ENCODE measurements at places on chromosomes 4 and X.

GRCh38 chr4:38667085-38667893 lies 3.3 kb downstream of the KLF3 start:
- no peaks in the 10 kb centered on the region for H3K27me3 ChIP-seq
- H3K36me3 ChIP-seq, result no peaks in the 10 kb centered on the region
- H3K27ac ChIP-seq, result peak overlapping the region; percentile 98
- H3K4me3 ChIP-seq, result peak overlapping the region; percentile 90

DNA sequence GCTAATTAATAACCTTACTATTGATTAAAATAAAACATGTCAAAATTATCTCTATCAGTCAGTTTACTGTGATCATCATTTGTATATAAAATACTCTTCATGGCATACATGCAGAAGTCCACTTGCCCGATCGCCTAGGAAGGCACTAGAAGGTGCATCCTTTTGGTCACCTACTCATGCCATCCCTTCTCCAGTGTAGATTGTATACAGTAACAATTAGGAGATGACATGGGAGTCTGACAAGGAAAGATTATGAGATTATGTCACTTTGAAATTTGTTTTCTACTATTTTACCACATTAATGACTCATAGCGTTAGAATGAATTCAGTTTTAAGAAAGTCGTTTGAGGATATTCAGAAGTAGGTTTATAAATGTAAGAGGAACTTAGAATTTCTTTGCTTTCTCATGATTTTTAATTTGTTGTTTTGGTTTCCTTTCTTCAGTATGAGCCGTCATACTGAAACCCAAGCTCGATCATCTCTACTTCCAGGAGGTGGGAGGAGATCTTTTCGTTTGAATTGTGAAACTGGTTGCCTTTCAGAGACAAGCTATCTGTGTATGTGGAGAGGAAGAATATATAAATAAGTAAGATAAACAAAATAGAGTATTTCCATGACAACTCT lies 51.1 kb upstream of the UNC5C start:
- no peaks in the 10 kb centered on the region for H3K36me3 ChIP-seq
- no peaks in the 10 kb centered on the region for H3K27me3 ChIP-seq
- no peak overlapping the region for H3K4me3 ChIP-seq
- H3K4me1 ChIP-seq, result no peaks in the 10 kb centered on the region
- DNase-seq, result no peak

GRCh38 chr4:41221850-41222645 lies 7.7 kb upstream of the APBB2 start:
- H3K4me3 ChIP-seq, result no peak overlapping the region
- no peaks in the 10 kb centered on the region for H3K27me3 ChIP-seq
- H3K36me3 ChIP-seq, result no peaks in the 10 kb centered on the region
- no peak overlapping the region for H3K27ac ChIP-seq
- H3K4me1 ChIP-seq, result no peaks in the 10 kb centered on the region

- no peaks in the 10 kb centered on the region for H3K27me3 ChIP-seq
- no peaks in the 10 kb centered on the region for H3K4me1 ChIP-seq
- no peak for DNase-seq
- no peak overlapping the region for H3K27ac ChIP-seq
- no peaks in the 10 kb centered on the region for H3K36me3 ChIP-seq
Observed at GRCh38 chr4:40688446-40689095, 58.9 kb upstream of the RBM47 start.

- H3K4me3 ChIP-seq, result no peak overlapping the region
- no peak for DNase-seq
- no peaks in the 10 kb centered on the region for H3K36me3 ChIP-seq
- peaks cover 8% of the 10 kb centered on the region for H3K4me1 ChIP-seq
- no peak overlapping the region for H3K27ac ChIP-seq
Observed at GRCh38 chr4:24662056-24662455, 77.7 kb upstream of the DHX15 start.

- H3K27me3 ChIP-seq, result no peaks in the 10 kb centered on the region
- no peaks in the 10 kb centered on the region for H3K4me1 ChIP-seq
- DNase-seq, result no peak
- H3K4me3 ChIP-seq, result no peak overlapping the region
- no peaks in the 10 kb centered on the region for H3K36me3 ChIP-seq
- H3K27ac ChIP-seq, result no peak overlapping the region
Observed at GRCh38 chr4:72295966-72296557, 264.3 kb downstream of the NPFFR2 start.

- no peak overlapping the region for H3K4me3 ChIP-seq
- H3K27ac ChIP-seq, result no peak overlapping the region
- no peaks in the 10 kb centered on the region for H3K4me1 ChIP-seq
- no peak for DNase-seq
- H3K36me3 ChIP-seq, result no peaks in the 10 kb centered on the region
Observed at GRCh38 chr4:134533068-134533467, 331.5 kb upstream of the PABPC4L start.

DNA sequence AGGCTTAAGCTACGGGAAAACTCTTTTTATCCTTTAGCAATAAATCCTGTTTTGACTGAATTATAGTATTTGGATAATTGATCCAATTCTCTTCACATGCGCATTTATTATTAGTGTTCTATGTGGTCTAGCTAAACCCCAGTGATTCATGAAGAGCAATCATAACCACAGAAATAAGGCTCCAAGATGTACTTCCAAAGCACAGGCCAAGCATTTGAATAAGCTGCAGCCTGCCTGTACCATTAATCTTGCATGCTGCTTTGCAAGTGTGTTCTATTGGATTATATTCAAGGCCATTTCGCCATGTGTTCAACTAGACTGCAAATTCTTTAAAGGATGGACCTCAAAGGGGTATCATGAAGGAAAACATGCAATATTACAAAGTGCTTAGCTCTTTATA lies 385.2 kb upstream of the FAT1 start:
- no peaks in the 10 kb centered on the region for H3K27me3 ChIP-seq
- no peaks in the 10 kb centered on the region for H3K36me3 ChIP-seq
- no peak overlapping the region for H3K4me3 ChIP-seq
- no peak overlapping the region for H3K27ac ChIP-seq

DNA sequence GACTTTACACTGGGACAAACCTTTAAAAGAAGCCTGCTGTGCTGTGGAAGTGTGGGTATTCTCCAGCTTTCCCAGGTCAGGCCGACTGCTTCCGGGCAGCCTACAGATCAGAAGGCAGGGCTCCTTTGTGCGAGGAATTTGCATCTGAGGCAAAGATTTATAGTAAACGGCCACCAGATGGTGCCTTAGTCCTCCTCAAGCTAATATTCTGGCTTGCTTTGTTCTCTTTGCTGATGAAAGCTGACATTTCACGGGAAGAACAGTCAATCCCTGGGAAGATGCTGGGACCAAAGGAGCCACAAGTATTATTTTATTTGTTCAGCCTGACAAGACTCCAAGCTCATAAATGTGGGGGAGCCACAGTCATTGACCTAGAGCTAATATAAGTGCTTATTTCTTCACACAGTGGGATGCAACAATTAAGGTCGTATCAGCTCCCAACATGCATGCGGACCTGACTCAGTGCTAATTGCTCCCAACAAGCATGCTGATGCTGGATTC lies 120.7 kb upstream of the TRIM2 start:
- no peak overlapping the region for H3K4me3 ChIP-seq
- H3K27me3 ChIP-seq, result no peaks in the 10 kb centered on the region
- peak overlapping the region; percentile 40 for H3K27ac ChIP-seq
- H3K36me3 ChIP-seq, result no peaks in the 10 kb centered on the region

GRCh38 chrX:150790021-150790420 lies 96.8 kb downstream of the MTMR1 start:
- no peak overlapping the region for H3K4me3 ChIP-seq
- no peaks in the 10 kb centered on the region for H3K27me3 ChIP-seq
- no peak for DNase-seq

GRCh38 chr4:140049849-140050637 lies 103.9 kb downstream of the MAML3 start:
- H3K4me1 ChIP-seq, result peaks cover 29% of the 10 kb centered on the region
- H3K36me3 ChIP-seq, result no peaks in the 10 kb centered on the region
- H3K27me3 ChIP-seq, result no peaks in the 10 kb centered on the region
- peak overlapping the region; percentile 67 for H3K27ac ChIP-seq

DNA sequence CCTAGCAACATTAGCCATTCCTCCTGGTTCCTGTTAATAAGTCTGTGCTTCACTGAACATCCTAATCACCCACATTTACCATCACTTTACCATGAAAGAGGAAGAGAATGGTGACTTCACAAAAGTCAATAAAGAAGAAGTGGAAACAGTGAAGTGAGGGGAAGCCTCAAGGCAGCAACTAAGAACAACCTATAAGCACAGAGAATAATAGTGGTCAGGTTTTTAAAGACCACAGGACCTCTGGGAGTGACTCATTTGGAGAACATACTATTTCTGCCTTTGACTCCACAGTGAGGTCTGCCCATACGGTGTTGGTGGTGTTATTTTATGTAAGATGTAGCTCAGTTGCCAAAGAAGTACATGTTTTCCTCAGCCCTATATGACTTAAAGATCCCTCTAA lies 86.0 kb upstream of the TET2 start:
- no peaks in the 10 kb centered on the region for H3K36me3 ChIP-seq
- no peak overlapping the region for H3K4me3 ChIP-seq
- no peaks in the 10 kb centered on the region for H3K27me3 ChIP-seq

DNA sequence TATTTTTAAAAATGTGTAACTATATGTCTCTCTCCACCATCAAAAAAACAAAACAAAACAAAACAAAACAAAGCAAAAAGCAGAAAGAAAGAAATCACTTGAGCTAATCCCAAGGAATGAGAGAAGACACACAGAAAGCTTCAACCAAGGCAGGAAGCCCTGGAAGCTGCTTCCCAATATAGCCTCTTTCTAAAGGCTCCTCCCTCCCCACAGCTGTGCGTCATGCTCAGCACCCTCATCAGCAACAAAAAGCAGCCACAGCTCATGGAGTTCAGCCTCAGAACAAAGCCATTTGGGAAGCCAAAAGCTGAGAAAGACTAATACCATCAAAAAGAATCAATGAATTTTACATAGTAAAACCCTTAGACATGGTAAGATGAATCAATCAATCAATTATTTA lies 501.6 kb upstream of the SMIM31 start:
- DNase-seq, result no peak
- H3K4me3 ChIP-seq, result no peak overlapping the region
- no peaks in the 10 kb centered on the region for H3K27me3 ChIP-seq
- no peaks in the 10 kb centered on the region for H3K36me3 ChIP-seq
- no peaks in the 10 kb centered on the region for H3K4me1 ChIP-seq

DNA sequence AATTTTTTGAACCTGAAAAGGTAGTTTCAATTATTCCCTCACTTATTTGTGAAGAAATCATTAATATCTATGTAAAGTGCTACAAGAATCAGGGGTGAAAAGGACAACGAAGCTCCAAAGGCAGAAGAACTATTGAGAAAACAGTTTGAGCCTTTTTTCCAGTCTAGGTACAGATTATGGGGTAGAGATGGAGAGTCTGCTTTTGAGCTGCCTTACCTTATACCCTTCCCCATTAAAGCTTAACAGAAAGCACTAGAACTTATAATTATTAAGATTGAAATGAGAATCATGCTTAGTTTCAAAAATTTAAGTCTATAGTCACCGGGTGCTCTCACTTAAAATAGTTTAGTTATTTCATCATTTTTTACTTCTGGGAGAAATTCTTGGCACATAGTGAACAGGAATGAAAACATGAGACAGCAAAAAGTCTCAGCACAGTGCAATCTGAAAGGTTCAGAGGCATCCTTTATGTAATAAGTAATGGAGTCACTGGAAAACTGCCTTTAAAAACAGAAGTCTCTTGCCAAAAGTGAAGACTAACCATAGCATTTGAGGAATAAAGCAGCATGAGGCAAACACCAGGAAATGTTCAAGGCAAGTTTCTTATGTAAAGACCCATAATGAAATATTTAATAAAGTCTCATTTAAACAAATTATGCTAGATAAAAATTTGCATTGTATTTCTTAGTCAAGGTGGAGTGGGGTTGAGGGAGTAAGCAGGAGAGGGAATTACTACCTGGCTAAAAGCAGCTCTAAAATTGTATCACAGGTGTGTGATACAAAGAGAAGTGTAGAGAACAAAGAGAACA lies 5.1 kb upstream of the DCLK2 start:
- H3K27me3 ChIP-seq, result no peaks in the 10 kb centered on the region
- H3K4me1 ChIP-seq, result peaks cover 8% of the 10 kb centered on the region
- no peaks in the 10 kb centered on the region for H3K36me3 ChIP-seq
- H3K4me3 ChIP-seq, result no peak overlapping the region
- no peak overlapping the region for H3K27ac ChIP-seq

DNA sequence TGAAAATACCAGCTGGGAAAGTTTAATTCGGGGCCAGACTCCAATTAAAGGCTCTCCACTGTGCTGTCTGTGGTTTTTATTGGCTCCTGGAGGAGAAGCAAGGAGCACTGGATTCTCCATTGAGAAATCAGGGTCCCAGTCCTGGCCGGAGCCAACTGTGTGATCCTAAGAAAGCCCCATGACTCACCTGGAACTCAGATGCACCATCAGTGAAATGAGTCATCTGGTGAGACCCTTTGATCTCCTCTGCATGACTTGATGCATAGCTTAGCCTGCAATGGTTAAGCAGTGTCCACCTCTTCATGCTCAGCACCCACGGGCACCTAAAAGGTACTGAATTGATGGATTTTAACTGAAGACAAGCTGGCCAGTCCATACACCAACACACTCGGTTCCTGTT lies 119.2 kb upstream of the VCX3B start:
- no peak overlapping the region for H3K27ac ChIP-seq
- DNase-seq, result no peak
- no peaks in the 10 kb centered on the region for H3K4me1 ChIP-seq
- H3K36me3 ChIP-seq, result no peaks in the 10 kb centered on the region
- no peak overlapping the region for H3K4me3 ChIP-seq

- H3K4me3 ChIP-seq, result no peak overlapping the region
- no peaks in the 10 kb centered on the region for H3K4me1 ChIP-seq
- DNase-seq, result no peak
- no peak overlapping the region for H3K27ac ChIP-seq
- H3K36me3 ChIP-seq, result no peaks in the 10 kb centered on the region
Observed at GRCh38 chr4:14087921-14088320, 460.4 kb upstream of the BOD1L1 start.

DNA sequence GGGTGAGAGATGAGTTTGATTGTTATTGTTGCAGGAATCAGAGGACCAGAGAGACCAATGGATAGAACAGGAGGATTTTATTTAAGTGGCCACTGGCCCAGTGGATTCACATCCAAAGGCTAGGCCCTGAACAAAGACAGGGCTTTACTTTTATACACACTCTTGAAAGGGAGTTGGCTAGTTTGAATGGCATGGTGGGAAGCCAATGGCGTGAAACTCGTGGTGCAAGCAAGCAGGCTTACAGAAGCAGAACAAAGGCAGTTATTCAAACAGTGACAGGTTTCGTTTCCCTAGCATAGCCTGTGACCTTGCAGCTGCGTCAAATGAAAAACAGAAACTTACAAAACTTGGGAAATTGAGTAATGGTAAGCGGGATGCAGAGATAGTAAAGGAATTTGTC lies 110.2 kb upstream of the PRDX4 start:
- no peaks in the 10 kb centered on the region for H3K4me1 ChIP-seq
- no peak overlapping the region for H3K27ac ChIP-seq
- no peak overlapping the region for H3K4me3 ChIP-seq

- H3K27ac ChIP-seq, result no peak overlapping the region
- H3K36me3 ChIP-seq, result no peaks in the 10 kb centered on the region
Observed at GRCh38 chr4:172830295-172830764, 338.3 kb upstream of the GALNT7 start.

DNA sequence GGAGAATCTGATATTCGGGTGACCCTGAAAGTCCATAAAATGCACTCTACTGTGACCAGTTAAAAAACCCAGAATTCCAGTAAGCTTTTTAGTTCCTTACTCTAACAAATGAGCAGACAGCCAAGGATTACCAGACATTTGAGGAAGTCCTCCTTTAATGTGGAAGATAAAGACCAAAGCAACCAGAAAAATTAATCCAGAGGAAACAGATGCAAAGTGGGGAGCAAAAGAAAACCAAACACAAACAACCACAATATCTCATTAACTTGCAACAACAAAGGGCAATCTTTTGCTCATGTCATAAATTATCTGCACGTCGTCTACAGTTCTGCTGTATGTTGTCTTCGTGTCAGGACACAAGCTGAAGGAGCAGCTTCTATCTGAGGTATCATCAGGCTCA lies 164.4 kb downstream of the PJA1 start:
- H3K27ac ChIP-seq, result no peak overlapping the region
- no peak overlapping the region for H3K4me3 ChIP-seq
- no peaks in the 10 kb centered on the region for H3K27me3 ChIP-seq
